Body of pancreas (tissue), 4 donors: ENCODE measurements at places on chromosomes 12 and 14. TPM values are rescaled to one million over a fixed set of nuclear protein-coding genes. Genes with fewer than 3 reads are reported as not detected.

MSI1 gene
- 0.66 TPM for total RNA-seq

TMEM63C gene
- 0.33 TPM for total RNA-seq

REP15 gene
- 2.0 TPM for total RNA-seq

COCH gene
- 9.6 TPM for total RNA-seq

KRT6B gene
- not detected for total RNA-seq

RND1 gene
- total RNA-seq: 1.6 TPM

PPP1R3E gene
- 9.6 TPM for total RNA-seq

AQP2 gene
- not detected for total RNA-seq

LPAR5 gene
- total RNA-seq: 0.66 TPM

DNA sequence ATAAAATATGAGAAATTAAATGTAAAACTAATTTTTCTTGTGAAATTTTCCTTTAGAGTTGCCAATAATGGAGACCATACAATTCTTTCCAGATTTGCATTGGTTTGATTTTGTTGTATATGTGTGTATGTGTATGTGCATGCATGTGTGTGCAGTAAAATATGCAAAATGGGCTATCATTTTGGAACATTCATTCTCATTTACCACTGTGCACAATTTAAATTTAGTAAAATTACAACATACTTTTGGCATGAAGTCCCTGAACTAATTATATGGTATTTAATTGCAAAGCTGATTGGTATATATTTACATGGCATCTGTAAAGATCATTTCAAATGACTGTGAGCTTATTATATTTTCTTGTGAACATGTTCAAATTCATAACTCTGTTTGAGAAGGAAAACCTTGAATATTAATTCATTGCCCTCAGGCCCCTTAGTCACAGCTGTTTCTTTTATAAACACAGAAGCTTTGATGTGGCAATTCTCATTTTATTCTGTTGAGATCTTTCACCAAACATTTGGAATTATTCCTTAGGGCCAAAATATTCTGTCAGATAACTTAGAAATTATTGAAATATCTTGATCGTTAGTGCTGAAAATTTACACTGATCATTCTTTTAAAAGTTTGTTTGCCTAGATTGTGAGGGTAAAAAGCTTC is 17.6 kb downstream of the KERA start:
- no peak for DNase-seq
- no peak overlapping the region for H3K27ac ChIP-seq
- no peaks in the 10 kb centered on the region for H3K27me3 ChIP-seq

DNA sequence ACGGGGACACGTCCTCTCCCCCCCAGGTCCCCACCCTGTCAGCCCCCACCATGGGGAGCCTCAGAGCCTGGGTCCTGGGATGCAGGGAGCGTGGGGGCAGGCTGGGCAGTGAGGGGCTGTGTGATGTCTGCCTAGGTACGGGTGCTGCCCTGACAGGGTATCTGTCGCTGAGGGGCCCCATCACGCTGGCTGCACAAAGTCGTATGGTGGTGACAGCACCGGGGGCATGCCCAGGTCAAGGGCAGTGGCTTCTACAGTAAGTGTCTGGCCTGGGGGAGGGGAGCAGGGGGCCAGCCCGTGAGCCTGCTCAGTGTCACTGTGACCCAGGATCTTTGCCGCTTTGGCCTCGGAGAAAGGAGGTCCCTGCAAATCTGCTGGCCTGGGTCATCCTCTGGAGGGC is 23.3 kb downstream of the PAPLN start:
- H3K27ac ChIP-seq: no peak overlapping the region
- no peak for DNase-seq
- H3K36me3 ChIP-seq: no peaks in the 10 kb centered on the region
- H3K4me3 ChIP-seq: no peak overlapping the region
- H3K4me1 ChIP-seq: no peaks in the 10 kb centered on the region

- no peaks in the 10 kb centered on the region for H3K27me3 ChIP-seq
- no peak overlapping the region for H3K27ac ChIP-seq
- no peak overlapping the region for H3K4me3 ChIP-seq
- H3K36me3 ChIP-seq: no peaks in the 10 kb centered on the region
- peaks cover 5% of the 10 kb centered on the region for H3K4me1 ChIP-seq
- DNase-seq: no peak
Observed at GRCh38 chr12:54196396-54196795, 7.6 kb upstream of the SMUG1 start.

DNA sequence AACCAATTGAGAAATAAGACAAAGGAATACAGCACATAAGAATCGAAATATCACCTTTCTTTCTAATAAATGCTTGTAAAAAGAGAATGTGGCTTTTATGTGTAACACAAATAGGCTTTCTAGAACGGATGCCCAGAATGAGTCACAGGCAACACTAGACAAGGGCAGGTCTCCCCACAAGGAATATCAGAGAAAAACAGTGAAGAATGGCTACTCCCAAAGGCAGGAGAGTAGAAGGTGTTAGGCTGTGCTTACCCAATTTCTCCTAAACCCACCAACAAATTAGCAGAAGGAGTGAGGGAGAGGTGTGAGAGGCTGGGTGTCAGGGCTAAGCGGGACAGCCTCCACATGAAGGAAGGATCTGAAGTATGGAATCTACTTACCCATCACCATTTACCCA is 55.2 kb downstream of the GALNT4 start:
- no peak overlapping the region for H3K4me3 ChIP-seq
- H3K4me1 ChIP-seq: peaks cover 3% of the 10 kb centered on the region
- H3K36me3 ChIP-seq: no peaks in the 10 kb centered on the region
- no peak for DNase-seq
- H3K27me3 ChIP-seq: no peaks in the 10 kb centered on the region

DNA sequence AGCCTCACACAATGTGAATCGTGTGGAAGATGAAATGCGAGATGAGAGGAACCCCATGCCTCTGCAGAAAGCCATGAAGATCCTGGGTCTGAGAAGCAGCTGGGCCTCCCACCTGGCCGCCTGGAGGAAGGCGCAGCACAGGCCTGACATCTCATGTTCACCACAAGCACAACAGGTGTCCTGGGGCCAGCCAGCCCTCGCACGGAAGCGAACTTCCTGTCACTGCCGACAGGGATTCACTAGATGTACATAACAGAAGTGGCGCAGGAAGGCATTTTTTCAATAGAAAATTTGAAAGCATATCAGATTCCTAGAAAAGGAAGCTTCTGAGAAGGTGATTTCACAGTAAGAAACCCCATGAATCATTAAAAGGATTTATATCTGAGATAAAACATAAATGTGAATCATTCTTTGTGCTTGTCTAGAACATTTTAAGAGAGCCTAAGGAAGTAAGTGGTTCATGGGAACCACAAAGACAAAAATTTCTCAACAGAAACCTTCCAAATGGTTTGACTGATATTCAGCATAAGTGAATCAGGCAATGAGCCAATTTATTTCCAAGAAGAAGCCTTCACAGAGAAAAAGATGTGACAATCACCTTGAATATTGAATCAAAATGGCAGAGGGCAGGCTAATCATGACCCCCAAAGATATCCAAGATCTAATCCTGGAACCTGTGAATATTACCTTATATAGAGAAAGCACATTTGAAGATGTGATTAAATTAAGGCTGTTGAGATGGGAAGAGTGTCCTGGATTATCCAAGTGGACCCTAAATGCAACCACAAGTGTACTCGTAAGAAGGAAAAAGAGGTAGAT is 311.9 kb downstream of the DUSP6 start:
- DNase-seq: peak; percentile 8
- H3K27me3 ChIP-seq: no peaks in the 10 kb centered on the region
- no peaks in the 10 kb centered on the region for H3K36me3 ChIP-seq
- no peak overlapping the region for H3K27ac ChIP-seq

- no peak overlapping the region for H3K27ac ChIP-seq
- H3K4me1 ChIP-seq: peaks cover 9% of the 10 kb centered on the region
- H3K4me3 ChIP-seq: no peak overlapping the region
- no peaks in the 10 kb centered on the region for H3K27me3 ChIP-seq
- H3K36me3 ChIP-seq: no peaks in the 10 kb centered on the region
Observed at GRCh38 chr14:73248108-73248868, 11.0 kb downstream of the PAPLN start.

GRCh38 chr14:54676812-54677708 is 110.1 kb downstream of the SAMD4A start:
- H3K27ac ChIP-seq: no peak overlapping the region
- no peak overlapping the region for H3K4me3 ChIP-seq
- no peaks in the 10 kb centered on the region for H3K27me3 ChIP-seq
- DNase-seq: no peak
- H3K4me1 ChIP-seq: no peaks in the 10 kb centered on the region
- H3K36me3 ChIP-seq: no peaks in the 10 kb centered on the region

- H3K4me1 ChIP-seq: no peaks in the 10 kb centered on the region
- H3K27ac ChIP-seq: no peak overlapping the region
- H3K4me3 ChIP-seq: no peak overlapping the region
- no peaks in the 10 kb centered on the region for H3K36me3 ChIP-seq
Observed at GRCh38 chr12:124578854-124579253, 11.4 kb upstream of the NCOR2 start.

- no peaks in the 10 kb centered on the region for H3K27me3 ChIP-seq
- H3K27ac ChIP-seq: no peak overlapping the region
- peaks cover 44% of the 10 kb centered on the region for H3K4me1 ChIP-seq
Observed at GRCh38 chr14:41606282-41606531, 469 bp upstream of the LRFN5 start.

DNA sequence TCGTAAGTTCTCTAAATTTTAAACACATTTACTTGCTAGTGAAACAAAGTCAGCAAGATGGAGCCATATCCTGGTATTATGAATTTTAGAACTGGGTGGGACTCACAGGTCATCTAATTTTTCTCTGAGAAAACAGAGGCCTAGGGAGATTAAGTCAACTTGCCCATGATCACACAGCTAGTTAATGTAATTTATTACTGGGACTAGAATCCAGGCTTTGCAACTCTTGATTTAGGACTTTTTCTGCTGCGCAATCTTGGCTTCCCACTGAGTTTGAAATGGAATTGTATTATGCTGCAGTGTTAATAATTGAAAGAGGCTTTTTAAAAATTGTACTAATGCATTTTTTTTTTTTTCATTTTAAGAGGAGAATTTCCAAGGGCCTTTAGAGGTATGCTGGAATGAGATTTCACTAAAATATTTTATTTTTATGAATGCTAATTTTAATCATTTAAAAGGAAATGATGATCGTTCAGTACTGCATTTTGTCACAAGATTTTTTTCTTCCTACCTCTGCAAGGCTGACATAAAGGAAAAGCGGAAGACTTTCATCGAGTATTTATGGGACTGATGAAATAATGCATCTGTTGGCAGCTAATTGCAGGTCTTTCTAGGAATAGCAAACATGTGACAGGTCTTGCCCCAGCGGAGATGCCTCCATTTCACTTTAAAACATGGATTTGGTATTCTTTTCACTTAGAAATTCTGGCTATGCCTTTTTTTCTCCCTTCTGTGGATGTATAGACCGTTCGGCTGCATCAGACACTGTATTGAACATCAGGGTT is 9.6 kb downstream of the CRADD start:
- DNase-seq: no peak
- H3K4me3 ChIP-seq: no peak overlapping the region
- H3K36me3 ChIP-seq: no peaks in the 10 kb centered on the region
- H3K4me1 ChIP-seq: peaks cover 6% of the 10 kb centered on the region
- H3K27ac ChIP-seq: no peak overlapping the region

- peak within 1 kb of the TSS; percentile 50 for H3K27ac ChIP-seq
- H3K4me1 ChIP-seq: peaks cover 5% of the 10 kb centered on the region
- H3K27me3 ChIP-seq: no peaks in the 10 kb centered on the region
- H3K4me3 ChIP-seq: no peak within 1 kb of the TSS
- no peaks in the 10 kb centered on the region for H3K36me3 ChIP-seq
Observed at GRCh38 chr12:66188584-66189485, at the start of gene IRAK3. Gene IRAK3 (plus strand): TSS chr12:66189214. CDS start chr12:66189300, 86 bp downstream.

- no peak for DNase-seq
- no peak overlapping the region for H3K4me3 ChIP-seq
- H3K36me3 ChIP-seq: no peaks in the 10 kb centered on the region
- H3K27ac ChIP-seq: no peak overlapping the region
- H3K27me3 ChIP-seq: no peaks in the 10 kb centered on the region
Observed at GRCh38 chr14:59507752-59508103, 23.4 kb downstream of the JKAMP start.

DNA sequence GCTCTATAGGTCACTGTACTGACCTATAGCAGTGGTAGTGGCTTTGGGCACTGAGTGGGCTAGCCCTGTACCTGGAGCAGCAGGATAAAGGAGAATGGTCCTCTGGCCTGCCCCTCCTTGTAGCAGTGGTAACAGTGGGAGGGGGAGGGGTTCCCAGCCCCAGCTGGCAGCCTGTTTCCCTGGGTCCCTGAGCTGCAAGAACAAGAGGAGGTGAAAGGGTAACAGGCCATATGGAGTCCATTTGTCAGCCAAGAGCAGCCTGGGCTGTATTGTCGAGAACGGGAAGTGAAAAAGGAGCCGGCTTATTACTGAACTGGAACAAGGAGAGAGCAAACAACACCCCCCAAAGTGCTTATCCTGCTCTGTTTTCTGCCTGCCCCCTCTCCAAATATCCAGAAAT is 73.8 kb upstream of the SRSF5 start:
- H3K27me3 ChIP-seq: no peaks in the 10 kb centered on the region
- peak overlapping the region; percentile 53 for H3K27ac ChIP-seq
- DNase-seq: peak; percentile 56
- peaks cover 57% of the 10 kb centered on the region for H3K4me1 ChIP-seq

GRCh38 chr14:73796893-73797542 is 54.6 kb upstream of the PTGR2 start:
- H3K36me3 ChIP-seq: no peaks in the 10 kb centered on the region
- no peak overlapping the region for H3K4me3 ChIP-seq
- H3K27me3 ChIP-seq: no peaks in the 10 kb centered on the region

DNA sequence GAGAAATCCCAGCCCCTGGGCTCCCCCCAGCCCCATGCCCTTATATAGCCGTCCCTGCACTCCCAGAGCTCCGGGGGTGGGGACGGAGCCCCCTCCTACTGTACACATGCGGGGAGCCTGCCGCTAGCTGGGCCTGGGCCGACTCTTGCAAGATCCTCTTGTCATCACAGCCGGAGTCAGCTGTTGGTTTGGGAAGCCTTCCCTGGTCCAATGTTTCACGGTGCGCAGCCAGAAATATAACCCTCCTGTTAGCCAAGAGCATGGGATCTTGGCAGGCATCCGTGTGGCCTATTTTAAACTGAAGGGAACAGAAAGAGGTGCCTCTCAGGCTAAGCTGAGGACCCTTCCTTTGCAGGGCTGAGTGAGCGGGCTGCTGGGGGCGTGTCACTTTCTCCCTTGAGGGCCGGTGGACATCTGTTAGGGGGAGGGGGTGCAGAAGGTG is 175.3 kb downstream of the TSPAN9 start:
- DNase-seq: peak; percentile 58
- H3K36me3 ChIP-seq: no peaks in the 10 kb centered on the region
- H3K27me3 ChIP-seq: no peaks in the 10 kb centered on the region
- no peaks in the 10 kb centered on the region for H3K4me1 ChIP-seq
- no peak overlapping the region for H3K4me3 ChIP-seq
- H3K27ac ChIP-seq: no peak overlapping the region
